ENCODE measurements at places on chromosomes 1 and 21.

- no peak for DNase-seq
Measured at GRCh38 chr1:151958959-151959358, 34.7 kb downstream of the S100A10 start.

GRCh38 chr1:42311138-42311537, 23.9 kb downstream of the FOXJ3 start:
- no peak for DNase-seq

DNA sequence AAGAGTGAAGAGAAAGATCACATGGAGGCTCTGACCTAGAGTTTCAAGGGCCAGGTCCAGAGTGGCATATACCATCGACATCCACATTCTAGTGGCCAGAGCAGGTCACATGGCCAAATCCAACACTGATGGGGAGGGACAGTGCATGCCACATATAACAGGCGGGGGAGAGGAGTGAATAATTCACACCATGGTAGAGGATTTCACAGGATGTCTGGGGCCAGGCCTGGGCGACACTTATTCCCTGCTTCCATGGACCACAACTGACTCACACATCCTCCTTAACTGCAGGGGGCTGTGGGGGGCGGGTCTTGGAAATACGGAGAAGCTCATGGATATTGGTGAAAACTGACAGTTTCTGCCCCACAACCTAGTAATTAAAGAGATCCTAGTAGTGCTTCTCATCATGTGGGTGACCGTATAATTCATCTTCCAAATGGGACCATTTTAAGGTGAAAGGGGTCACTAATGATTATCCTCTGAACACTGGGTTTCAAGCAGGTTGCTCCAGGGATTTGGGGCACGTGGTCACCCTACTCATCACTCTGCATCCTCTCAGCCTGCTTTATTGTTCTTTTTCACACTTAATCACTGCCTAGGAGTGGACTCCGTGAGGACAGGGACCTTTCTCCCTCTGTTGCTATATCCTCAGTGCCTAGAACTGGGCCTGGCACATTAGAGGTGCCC, 44.0 kb downstream of the IGSF21 start:
- no peak for DNase-seq

- DNase-seq = no peak
Measured at GRCh38 chr1:43549921-43550597, 19.4 kb downstream of the PTPRF start.

GRCh38 chr21:16388291-16388690, 658.5 kb downstream of the USP25 start:
- no peak for DNase-seq

GRCh38 chr1:162371611-162372010, 5.0 kb downstream of the SPATA46 start:
- DNase-seq = no peak

- no peak for DNase-seq
Measured at GRCh38 chr1:232292239-232292638, 337.7 kb downstream of the SIPA1L2 start.

GRCh38 chr1:1130206-1131120, 14.6 kb upstream of the C1orf159 start:
- DNase-seq = no peak

DNA sequence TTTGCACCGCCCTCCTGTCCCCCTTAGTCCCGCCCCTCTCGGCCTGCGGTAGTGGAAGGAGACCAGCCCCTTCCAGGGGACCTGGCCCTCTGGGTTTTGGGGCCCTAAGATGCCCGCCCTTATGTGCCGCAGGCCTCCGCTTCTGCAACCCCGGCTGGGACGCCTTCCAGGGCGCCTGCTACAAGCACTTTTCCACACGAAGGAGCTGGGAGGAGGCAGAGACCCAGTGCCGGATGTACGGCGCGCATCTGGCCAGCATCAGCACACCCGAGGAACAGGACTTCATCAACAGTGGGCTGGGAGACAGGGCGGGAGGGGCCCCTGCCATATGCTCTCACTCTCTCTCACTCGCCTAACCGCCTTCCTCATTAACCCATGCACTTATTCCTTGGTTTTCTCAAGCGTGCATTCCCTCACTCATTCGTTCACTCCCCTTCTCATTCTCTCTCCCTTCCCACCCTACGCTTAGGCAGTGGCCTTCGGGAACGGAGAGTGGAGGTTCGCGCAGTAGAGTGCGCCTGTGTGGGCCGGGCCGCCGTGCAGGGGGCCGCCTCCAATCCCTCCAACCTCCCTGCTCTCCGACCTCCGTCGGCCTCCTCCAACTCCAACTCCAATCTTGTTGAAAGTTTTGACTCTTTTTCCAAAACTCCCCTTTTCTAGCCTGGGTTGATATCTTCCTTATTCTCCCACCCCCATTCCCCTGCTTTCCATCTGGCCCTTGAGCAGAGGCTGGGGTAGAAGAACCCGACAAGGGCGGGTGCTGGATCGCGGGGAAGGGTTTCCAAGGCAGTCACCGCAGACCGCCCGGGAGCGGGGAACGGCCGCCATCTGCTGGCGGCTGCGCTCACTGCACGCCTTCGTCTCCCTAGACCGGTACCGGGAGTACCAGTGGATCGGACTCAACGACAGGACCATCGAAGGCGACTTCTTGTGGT, 15.2 kb downstream of the BCAN start:
- DNase-seq = peak; percentile 86

GRCh38 chr1:216793973-216794372, 70.7 kb upstream of the ESRRG start:
- no peak for DNase-seq

- no peak for DNase-seq
Measured at GRCh38 chr21:34105947-34106541, 32.7 kb downstream of the MRPS6 start.

DNA sequence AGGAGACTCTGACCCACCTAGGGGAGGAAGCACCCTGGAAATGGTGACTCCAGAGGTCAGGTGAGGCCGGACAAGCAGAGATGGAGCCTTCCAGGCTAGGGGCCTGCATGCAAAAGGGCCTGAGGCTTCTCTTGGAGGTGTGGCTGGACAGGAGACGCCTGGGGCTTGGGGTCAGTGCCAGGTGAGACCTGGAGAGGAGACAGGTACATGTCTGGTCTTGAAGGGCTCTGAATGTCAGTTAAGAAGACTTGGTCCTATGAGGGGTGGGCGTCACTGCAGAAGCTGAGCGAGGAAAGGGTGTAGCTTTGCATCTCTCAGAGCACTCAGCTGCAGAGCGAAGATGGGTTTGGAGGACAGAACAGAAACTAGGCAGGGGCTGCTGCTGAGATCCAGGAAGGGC, 14.3 kb downstream of the LRP8 start:
- no peak for DNase-seq

DNA sequence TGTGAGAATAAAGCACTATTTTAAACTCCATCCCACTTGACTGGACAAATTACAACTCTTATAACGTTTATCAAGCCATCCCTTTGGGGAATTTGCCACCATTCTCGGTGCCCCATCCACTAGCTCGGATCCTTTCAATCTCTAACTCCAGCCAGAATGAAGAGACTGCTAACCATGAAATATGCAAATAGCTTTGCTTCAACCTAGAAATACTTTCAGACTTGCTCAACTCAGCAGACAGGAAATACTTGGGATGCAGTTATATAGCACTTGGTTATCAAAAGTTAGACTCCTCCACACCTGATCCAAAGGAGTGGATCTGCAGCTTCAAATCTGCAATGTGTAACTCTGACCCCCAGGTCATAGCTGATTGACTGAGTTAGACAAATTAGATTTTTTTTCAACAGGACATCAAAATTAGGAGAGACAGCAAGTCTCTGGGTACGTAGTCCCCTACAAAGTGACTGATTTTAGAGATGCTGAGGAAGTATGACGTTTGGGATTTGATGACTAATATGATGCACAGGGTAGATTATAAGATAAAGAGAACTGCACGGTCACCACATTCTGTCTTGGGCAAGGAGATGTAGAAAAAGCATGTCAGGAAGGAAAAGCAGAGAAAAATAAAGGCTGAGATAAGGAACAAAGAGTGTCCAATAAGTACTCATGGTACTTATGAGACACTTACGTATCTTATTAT, 496.0 kb downstream of the AGBL4 start:
- no peak for DNase-seq

GRCh38 chr1:158272681-158273080, 17.0 kb upstream of the CD1C start:
- no peak for DNase-seq

DNA sequence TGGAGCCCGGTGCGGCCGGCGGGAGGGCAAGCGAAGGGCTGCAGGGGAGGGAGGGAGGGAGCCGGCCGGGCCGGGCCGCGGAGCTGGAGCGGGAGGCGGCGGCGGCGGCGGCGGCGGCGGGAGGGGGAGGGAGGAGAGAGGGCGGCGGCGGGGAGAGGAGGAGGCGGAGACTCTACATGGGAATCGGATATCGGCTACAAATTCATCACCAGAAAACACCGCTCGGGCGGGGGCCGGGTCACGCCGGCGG, at the start of gene AKT3:
TSS of gene AKT3 (minus strand) at position 42 of the 250 bp plus-strand sequence. CDS start 7,073 bp downstream, outside the sequence.
- no peak for DNase-seq

- DNase-seq = no peak
Measured at GRCh38 chr1:230792691-230793462, 45.7 kb downstream of the CAPN9 start.

DNA sequence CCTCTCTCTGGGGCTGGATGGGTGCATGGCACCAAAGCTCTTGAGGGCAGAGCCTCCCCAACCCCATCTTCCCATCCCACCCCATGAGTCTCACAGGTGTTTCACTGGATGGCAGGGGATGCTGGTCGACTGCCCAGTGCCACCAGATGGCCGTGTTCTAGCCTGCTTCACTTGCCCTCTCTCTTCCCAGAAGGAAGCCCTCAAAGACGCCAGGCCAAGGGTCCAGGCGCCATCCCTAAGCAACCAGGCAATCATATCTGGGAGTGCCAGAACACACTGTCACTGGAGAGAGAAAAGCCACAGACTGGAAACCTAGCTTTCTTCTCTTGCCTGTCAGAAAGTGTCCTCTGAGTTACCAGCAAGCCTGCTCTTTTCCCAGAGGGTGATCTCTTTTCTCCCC, 26.7 kb downstream of the PIGM start:
- DNase-seq = no peak

DNA sequence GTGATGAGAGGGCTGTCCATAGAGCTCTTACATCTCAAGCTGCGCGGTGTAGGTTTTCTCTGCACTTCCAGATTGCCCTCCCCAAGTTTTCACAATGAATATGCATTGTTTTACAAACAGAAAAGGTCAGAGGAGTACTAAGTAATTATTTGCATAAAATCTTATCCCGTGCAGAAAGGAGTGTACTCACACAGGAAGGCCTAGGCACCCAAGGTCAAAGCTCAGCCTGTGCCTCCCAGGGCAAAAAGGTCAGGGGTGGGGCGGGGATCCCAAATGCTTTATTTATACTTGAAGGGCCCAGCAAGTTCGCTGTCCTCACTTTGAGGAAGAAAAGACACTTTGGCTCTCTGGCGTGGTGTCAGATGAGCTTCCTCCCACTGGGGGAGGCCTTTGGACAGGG, 10.3 kb upstream of the KCNE1 start:
- DNase-seq = no peak

- peak; percentile 23 for DNase-seq
Measured at GRCh38 chr1:25198663-25199252, 33.5 kb downstream of the SYF2 start.

- DNase-seq = no peak
Measured at GRCh38 chr1:93600663-93601062, 81.0 kb downstream of the BCAR3 start.

GRCh38 chr1:40795811-40796586, 12.4 kb downstream of the KCNQ4 start:
- DNase-seq = no peak

- no peak for DNase-seq
Measured at GRCh38 chr1:39877231-39877778, 6.0 kb downstream of the TRIT1 start.

DNA sequence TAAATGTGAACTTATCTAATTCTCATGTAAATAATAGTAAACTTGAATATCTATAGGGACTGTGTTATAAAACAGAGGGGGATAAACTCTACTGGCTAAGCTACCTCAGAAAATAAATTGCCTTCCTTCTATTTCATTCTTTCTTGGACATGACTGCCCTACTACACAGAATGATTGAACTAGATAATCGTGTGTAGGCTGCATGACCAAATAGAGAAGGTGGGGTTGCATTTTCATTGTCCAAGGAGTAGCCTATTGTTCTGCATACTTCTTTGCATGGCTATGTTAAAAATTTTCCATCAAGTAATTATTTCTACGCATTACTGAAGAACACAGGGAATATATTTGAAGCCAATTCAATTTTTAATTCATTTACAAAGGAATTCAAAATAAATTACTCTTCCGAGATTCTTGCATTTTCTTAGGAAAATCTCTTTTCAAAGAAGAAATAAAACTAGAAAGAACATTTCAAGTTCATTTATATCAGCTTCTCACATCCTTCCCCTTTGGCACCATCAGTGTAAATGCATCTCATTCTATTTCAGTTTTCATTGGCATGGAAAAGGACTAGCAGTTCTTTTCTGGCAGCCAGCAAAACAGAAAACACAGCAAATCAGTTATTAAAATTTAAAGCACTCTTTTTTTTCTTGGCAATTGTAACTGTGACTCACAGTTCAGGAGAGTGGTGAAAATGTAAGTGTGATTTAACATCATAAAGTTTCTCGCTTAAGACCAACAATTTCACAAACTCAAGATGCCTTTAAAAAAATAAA, 714.7 kb downstream of the NCAM2 start:
- no peak for DNase-seq

DNA sequence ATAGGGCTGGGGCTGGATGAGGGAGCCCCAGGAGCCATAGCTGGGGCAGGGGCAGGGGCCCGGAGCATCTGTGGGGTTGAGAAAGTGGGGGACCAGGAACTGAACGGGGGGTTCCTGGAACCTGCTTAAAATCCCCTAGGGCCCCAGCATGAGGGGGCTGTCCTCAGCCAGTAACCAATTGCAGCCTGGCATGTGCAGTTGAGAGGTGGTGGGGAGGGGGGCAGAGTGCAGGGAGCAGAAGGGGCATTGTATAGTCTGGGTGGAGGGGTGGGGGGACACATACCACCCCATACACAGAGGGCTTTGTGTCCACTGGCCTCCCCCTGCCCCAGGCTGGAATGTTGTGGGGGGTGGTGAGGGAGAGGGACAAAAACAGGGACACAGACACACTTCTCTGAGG, at the start of gene MPZ:
TSS of gene MPZ (minus strand) at position 101 of the 400 bp plus-strand sequence. CDS start at position 38, 63 bp downstream.
- no peak for DNase-seq

DNA sequence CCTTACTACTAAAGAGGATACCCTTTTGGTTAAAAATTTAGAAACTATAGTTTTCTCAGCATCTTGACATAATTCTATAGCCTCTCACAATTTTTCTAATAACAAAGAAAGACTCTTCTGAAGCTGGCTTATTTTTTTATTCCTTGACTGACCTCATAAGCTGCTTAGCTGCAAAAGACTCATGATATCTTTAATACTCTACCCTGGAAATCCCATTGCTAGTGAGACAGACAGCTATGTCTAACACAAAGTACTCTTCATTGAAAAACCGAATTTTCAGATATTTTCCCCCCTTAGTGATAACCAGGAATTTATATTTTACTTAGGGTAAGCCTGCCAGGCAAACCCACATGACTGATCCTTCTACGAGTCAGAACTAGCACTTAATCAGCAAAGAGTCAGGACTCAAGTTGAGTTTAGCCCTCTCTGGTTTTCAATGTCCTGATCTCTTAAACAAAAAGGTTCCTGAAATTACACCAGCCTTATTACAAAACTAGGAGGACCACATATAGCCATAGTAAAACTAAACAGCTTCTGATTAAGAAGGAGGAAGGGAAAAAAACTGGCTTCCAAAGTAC, 56.9 kb downstream of the ENAH start:
- no peak for DNase-seq

All from activated T-cell treated with anti-CD3 and anti-CD28 coated beads, Interleukin-2, amount 50 U/mL, for 1 hour (primary cell).